Ecto neural progenitor cell (in vitro differentiated cells): ENCODE measurements at places on chromosomes 6 and 20.

- no peak for DNase-seq
These were observed 17.9 kb upstream of the CCDC170 start for GRCh38 chr6:151475653-151476523.

GRCh38 chr6:149082320-149082719, 235.2 kb upstream of the TAB2 start:
- peak; percentile 73 for DNase-seq

DNA sequence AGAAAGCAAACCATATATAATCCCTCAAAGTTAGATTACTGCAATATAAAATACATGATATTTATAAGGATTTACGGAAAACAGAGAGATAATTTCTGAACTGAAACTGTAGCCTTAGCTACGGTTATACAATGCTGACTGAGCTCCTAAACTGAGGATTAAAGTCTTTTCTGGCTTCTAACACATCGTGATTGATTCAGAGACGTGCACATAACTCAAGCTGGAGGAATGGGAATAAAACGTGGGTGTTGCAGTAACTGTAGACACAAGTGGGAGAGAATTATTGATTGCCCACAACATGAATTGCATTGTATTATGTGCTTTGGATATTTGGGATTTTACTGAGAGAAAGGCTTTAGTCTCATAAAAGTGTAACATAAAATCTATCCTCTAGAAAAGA, 418.0 kb upstream of the OPRM1 start:
- DNase-seq, result no peak

GRCh38 chr6:15086348-15087158, 159.3 kb upstream of the JARID2 start:
- DNase-seq, result no peak

- DNase-seq, result no peak
These were observed 294.9 kb upstream of the JARID2 start for GRCh38 chr6:14950970-14951276.

DNA sequence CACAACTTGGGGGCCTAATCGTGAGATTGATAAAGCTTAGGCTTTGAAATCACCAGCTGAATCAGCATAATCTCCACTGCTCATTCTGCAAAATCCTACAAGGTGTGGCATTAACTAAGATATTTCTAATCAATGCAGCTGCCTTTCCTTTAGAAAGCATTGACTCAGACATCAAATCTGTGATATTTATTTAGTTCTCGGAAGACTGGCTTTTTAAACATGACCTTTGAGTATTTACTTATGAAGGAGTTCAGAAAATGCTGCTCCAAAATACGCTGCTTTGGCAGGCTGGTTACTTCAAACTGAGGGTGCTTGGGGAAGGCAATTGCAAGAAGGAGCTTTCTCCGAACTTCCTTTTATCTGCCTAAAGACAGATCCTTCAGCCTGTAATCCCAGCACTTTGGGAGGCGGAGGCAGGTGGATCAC, 23.7 kb upstream of the FUCA2 start:
- DNase-seq, result no peak

DNA sequence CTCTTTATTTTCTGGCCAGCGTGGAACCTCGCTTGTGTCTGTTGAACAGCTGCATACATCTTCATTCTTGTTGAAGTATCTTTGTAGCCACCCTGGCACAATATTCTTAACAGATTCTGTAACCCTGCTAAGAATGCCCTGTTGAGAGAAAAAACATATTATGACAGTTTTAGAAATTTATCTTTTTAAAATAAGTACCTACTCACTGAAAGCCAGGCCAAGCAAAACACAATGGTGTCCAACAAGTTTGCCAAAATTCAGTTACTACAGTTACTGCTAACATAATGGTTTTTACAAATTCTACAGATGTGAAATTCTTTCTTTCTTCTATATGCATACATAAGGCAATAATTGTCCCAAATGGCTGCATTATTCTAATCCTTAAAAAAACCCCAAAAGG, 18.2 kb downstream of the NUP153 start:
- DNase-seq, result no peak

DNA sequence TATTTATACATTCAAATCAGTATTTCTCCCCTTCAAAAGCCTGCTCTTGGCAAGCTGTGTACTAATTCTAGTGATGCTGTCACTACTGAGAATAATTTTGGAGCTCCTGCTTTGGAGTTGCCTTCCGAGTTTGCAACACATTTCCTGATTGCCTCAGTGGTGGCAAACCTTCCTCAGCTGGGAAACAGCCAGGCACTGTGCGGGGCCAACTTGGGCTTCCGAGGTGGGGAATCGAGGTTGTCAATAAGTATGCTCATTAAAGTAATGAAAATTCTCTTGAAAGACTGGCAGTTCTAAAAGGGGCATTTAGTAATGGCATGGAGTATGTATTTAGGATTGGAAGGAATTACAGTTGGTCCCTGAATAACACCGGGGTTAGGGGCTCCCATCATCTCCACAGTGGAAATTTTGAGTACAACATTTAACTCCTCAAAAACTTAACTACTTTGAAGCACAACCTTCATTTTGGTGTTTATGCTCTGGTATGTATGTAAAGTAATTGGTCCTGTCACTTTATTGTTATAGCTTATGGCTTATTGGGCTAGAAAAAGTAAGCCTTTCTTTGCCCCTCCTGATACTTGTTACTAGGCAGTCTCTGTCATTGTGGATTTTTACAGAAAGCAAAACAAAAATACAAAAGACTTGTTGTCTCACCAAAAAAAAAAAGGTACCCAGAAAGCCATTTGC, 2.7 kb downstream of the PAQR8 start:
- DNase-seq, result no peak

- DNase-seq, result no peak
These were observed 154.7 kb upstream of the RIN2 start for GRCh38 chr20:19603376-19603750.

- no peak for DNase-seq
These were observed 20.3 kb upstream of the SLA2 start for GRCh38 chr20:36666181-36666740.

- no peak for DNase-seq
These were observed 4.9 kb upstream of the SAMD5 start for GRCh38 chr6:147503587-147503986.

DNA sequence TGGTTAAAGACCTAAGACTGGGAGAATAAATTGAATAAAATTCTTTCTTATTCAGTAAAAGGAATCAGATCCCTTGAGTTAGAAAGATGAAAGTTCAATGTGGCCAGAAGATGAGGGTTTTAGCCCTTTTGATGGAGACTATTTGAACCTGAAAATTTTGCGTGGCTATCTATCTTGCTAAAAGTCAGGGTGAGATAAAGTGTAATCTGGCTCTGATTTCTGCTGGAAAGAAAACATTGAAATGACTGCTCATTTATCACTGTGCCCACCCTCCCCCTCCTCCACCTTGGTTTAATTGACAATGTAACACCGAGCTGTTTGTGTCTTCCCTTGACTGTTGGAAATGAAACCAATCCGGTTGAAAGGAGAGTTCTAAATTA, 32.9 kb upstream of the TCF21 start:
- DNase-seq, result no peak

- DNase-seq, result no peak
These were observed 90.5 kb upstream of the SNX9 start for GRCh38 chr6:157732416-157733161.

DNA sequence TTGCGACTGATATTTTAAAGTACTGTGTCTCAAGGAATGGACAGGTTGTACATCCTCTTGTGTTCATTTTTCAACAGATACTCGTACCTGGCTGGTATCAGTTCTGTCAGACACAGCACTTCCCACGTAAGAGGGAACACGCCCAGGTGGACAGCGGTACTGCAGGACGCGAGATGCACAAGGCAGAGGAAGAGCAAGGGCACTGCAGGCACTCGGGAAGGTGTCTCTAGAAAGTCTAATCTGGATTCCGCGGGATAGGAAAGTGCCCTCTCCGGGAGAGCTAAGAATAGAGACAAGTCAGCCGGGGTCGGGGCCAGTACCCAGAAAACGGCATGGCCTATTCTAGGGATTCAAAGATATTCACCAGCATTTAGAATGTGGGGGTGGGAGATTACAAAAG, 94.2 kb upstream of the MBOAT1 start:
- no peak for DNase-seq

DNA sequence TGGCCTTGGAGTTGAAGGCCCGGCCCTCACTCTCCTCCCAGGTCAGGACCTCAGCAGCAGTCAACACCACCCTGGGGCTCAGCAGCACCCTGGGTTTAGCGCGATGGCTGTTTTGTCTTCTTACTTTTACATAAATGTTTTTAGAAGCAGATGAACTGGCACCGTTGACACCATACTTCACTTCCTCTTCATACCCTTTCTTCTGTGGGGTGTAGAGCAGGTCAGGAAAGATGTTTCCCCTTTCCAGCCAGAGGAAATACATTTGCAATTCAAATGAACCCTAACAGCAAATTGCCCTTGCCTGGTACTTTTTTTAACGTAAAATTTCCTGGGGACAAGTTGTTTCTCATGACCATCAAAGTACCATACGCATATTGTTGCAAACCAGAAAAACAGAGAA, 54.7 kb upstream of the SNX9 start:
- no peak for DNase-seq
